NCI-H1105 treated with DMSO at 0.1 percent for 48 hours (cell line): ENCODE measurements at places on chromosomes 6 and 20.

DNA sequence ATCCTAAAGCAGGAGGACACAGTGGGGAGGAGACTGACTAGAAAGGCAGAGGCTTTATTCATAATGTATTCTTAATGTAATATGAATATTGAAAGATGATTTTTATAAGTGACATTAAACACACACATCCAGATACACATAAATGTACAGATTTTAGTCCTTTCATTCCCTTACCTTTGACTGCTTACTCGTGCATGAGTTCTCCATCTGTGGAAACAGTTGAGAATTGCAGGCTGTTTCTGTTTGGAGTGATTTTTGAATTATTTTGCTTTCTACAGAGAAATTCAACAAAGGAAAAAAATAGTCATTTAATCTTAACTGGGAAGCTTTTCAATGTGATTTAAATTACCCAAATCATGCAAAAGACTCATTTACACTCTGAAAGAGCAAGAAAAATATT lies 136.5 kb downstream of the RIMS1 start:
- DNase-seq, result no peak

DNA sequence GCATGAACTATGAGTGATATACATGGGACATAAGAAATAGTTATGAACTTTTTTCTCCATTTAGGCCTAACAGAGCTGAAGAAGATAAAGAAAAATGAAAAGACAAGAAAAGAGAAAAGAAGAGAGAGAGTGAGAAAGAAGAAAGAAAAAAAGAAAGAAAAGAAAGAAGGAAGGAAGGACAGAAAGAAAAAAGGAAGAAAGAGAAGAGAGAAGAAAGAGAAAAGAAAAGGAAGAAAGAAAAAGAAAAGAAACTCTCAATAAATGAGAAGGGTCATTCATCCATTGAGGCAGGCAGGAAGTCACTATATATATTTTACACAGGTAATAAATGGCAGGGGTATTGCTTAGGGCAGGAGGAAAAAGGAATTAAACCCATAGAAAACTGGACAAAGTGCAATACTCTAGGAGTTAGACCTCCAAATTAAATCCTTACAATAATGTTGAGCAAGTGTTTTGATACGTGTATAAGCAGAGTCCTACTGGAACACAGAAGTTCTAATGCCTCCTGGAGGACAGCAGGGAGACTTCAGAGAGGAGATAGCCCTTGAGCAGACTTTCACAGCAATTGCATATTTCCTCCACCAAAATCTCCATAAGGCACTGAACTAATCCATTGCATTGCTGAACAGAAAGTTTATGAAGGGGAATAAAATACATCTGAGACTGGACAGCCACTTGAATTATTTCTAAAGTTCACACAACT lies 86.4 kb upstream of the TENT5A start:
- DNase-seq, result no peak

- DNase-seq, result no peak
Measured at GRCh38 chr6:92906385-92906784, 513.0 kb downstream of the EPHA7 start.

GRCh38 chr6:31058128-31058894 lies 48.0 kb downstream of the MUC22 start:
- peak; percentile 3 for DNase-seq

GRCh38 chr6:138287144-138287955 lies 69.1 kb upstream of the PBOV1 start:
- DNase-seq, result peak; percentile 70

- DNase-seq, result no peak
Measured at GRCh38 chr6:166341464-166341863, 881 bp downstream of the SFT2D1 start.

- DNase-seq, result no peak
Measured at GRCh38 chr20:24795436-24795835, 153.6 kb upstream of the CST7 start.

DNA sequence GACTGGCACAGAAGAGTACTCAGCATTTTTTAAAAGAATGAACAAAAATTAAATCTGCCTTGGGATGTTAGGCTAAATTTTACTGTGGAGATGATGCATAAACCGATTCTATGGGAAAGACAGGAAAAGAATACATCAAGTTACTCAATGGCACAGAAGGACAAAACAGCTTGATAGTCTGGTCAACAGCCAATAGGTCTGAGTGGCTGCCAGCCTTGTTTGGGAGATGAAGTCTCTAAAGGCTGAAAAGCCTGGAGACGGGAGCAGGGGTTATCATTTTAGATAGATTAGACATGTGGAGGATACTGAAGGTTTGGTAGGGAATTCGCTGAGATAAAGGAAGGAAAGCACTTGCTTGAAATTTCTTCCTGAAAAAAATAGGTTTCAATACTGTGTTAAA lies 56.3 kb upstream of the LAMA2 start:
- DNase-seq, result no peak

- peak; percentile 59 for DNase-seq
Measured at GRCh38 chr6:30720738-30721197, 616 bp downstream of the TUBB start.

- DNase-seq, result no peak
Measured at GRCh38 chr6:37579444-37580067, 79.9 kb upstream of the CCDC167 start.

GRCh38 chr20:57027777-57028176 lies 238.7 kb downstream of the BMP7 start:
- no peak for DNase-seq

DNA sequence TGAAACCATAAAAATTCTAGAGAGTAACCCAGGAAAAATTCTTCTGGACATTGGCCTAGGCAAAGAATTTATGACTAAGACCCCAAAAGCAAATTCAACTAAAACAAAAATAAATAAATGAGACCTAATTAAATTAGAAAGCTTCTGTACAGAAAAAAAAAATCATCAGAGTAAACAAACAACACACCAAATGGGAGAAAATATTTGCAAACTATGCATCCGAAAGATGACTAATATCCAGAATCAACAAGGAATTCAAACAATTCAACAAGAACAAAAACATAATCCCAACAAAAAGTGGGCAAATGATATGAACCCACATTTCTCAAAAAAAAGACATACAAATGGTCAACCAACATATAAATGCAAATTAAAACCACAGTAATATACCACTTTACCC lies 242.6 kb upstream of the CDYL start:
- DNase-seq, result no peak

DNA sequence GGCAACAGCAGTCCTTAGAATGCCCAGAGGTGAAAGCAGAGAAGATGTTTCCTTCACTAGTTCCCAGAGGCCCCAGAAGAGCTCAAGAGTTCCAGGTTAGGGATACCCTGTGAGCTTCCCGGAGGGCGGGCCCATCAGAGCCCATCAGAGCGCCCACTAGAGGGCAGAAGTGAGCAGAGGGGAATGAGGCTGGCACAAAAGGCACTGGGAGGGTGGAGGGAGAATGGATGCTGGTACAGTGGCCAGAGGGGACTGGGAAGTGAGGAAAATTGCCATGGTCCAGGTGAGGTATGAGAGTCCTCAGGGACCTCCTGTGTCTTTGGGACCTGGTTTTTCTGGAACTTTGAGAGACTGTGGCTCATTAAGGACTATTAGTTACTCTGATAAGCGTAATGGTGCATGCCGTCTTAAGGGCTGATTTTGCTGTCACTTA lies 57.3 kb downstream of the LINC00237 start:
- peak; percentile 21 for DNase-seq

DNA sequence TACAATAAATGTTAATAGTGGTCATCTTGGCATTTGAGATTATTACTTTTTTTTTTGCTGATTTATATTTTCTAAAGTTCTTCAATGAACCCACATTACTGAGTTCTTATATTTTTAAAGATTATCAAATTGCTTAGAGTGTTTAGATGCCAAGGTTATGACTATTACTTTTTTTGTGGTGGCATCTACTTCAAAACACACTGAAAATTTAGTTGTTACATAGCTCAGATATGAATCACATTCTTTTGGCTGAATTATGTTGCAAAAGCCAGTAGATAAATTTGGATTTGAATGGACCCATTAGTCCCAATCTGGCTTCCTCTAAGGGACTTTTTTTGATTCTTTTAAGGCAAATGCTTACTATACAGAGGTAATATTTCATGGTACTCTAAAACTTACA lies 8.9 kb downstream of the UTRN start:
- DNase-seq, result no peak

- DNase-seq, result no peak
Measured at GRCh38 chr6:88987922-88988321, 24.5 kb upstream of the RNGTT start.

DNA sequence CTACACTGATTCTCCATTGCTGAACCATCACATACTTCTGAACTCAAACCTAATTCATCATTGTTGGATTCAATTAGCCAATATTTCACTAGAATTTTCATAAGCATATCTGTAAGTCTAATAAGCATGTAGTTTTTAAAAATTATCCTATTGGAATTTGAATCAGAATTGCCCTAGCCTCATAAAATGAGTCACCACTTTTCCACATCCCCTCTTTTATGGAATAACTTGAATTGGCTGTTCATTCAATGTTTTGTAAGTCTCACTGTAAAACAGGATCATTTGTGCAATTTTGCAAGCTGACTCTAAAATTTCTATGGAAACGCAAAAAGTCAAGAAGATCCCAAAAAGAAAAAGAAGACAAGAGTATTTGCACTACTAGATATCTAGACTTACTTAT lies 141.0 kb downstream of the HACE1 start:
- DNase-seq, result no peak

GRCh38 chr6:33672808-33673207 lies 38.7 kb downstream of the UQCC2 start:
- DNase-seq, result no peak

GRCh38 chr20:57417051-57417689 lies 26.0 kb downstream of the RBM38 start:
- no peak for DNase-seq

GRCh38 chr6:128710315-128710714 lies 172.6 kb upstream of the LAMA2 start:
- DNase-seq, result no peak

DNA sequence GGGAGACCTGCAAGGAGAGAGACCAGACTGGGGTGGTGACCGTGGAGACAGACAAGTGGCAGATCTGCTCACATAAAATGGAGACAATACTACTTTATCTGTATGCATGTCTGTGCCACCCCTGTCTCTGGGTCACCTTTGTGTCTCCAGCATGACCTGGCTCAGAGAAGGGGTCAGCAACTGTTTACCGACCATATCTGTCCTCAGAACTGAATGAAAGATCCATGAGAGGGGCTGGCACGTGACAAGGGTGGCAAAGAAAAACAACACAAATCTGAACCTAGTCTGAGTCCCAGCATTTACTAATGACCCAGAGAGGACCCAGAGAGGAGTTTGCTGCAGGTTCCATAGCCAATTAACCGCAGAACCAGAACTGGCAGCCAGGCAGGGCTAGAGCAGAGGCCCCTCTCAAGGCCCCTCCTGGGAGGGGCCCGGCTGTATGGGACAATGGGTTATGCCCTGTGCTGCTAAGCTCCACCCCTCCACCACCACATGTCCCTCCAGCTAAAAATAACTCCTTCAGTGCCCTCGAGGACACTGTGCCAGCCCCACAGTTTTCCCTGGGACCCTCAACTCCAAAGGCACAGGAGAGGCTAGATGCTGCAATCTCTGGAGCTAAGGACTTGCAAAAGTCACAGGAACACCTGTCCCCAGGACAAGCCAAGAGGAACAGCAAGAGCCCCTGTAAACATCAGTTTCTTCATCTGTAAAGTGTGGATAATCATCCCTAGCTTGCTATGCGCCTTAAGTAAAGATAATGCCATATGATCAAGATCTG lies 2.2 kb downstream of the AHCY start:
- DNase-seq, result no peak

- DNase-seq, result no peak
Measured at GRCh38 chr6:160101277-160102205, 20.1 kb upstream of the SLC22A1 start.

GRCh38 chr6:151409260-151409659 lies 17.9 kb upstream of the ZBTB2 start:
- DNase-seq, result no peak

DNA sequence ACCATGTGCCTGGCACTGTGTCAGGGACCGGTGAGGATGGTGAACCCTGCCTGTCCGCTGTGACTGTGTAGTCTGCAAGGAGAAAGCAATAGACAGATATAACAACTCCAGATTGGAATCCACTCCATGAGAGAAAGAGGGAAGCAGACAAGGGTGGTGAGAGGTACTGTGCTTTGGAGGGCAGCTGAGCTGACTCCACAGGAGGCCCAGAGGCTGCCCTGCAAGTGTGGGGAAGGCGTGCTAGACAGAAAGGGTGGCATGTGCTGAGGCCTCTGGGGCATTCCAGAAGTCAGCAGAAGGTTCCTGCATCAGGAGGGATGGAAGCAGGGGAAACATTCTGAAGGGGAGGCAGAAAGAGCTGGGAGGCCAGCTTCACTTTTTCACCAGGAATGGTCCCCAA lies 39.3 kb upstream of the APCDD1L start:
- DNase-seq, result no peak

DNA sequence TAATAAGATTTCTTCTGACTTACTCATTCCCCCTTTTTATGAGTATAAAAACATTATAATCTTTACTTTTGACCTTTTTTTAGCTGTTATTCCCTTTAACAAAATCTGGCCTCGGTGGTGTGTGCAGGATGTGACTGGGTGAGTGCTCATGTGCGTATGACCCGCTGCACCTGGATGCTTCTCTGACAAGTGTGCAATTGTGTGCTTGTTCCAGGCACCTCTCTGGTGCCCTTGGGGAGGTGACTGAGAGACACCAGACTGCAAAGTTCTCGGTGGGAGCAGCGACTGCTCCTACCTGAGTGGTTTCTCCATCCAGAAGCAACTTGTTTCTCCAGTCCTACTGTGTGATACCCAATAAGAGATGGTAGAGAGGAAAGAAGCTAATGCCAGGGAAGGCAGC lies 65.0 kb downstream of the ISM1 start:
- no peak for DNase-seq

GRCh38 chr6:154218301-154218700 lies 138.3 kb downstream of the IPCEF1 start:
- DNase-seq, result no peak

GRCh38 chr6:163726037-163726695 lies 311.6 kb downstream of the QKI start:
- DNase-seq, result no peak

DNA sequence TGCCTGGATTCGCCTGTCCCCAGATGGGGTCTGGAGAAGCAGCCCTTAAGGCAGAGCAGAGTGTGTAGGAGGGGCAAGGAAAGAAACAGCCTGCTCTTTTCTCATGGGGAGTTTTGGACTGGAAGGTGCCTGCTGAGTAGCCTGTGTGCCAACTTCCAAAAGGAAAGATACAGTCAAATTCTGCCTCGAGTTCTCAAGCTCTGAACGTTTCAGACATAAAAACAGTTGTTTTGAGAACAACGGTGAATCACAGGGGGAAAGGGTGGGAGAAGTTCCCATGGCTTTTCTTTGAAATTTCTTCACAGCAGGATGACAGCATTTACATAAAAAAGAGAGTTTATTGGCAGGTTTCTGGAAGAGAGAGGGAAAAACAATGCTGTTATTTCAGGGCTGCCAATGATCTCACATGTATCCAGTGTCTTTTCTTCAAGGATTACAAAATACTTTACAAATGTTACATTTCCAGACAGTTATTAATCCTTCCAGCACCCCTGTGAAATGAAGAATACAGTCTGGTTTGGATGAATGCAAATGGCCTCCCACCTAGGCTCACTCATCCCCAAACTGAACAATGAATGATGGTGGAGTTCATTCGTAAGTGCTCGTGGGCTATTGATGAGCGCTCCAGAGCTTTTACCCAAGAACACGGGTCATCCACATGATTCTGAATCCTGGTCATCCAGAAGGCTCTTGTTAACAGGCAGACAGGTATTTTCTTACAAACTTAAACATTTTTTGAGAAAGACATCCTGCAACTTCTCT lies 33.8 kb upstream of the ECI2 start:
- no peak for DNase-seq

GRCh38 chr6:36698196-36698595 lies 570 bp downstream of the RAB44 start:
- DNase-seq, result no peak
